ENCODE measurements at places on chromosomes 7 and 10.

- no peak for DNase-seq
Measured at GRCh38 chr10:104509981-104510380, 131.1 kb upstream of the SORCS3 start.

DNA sequence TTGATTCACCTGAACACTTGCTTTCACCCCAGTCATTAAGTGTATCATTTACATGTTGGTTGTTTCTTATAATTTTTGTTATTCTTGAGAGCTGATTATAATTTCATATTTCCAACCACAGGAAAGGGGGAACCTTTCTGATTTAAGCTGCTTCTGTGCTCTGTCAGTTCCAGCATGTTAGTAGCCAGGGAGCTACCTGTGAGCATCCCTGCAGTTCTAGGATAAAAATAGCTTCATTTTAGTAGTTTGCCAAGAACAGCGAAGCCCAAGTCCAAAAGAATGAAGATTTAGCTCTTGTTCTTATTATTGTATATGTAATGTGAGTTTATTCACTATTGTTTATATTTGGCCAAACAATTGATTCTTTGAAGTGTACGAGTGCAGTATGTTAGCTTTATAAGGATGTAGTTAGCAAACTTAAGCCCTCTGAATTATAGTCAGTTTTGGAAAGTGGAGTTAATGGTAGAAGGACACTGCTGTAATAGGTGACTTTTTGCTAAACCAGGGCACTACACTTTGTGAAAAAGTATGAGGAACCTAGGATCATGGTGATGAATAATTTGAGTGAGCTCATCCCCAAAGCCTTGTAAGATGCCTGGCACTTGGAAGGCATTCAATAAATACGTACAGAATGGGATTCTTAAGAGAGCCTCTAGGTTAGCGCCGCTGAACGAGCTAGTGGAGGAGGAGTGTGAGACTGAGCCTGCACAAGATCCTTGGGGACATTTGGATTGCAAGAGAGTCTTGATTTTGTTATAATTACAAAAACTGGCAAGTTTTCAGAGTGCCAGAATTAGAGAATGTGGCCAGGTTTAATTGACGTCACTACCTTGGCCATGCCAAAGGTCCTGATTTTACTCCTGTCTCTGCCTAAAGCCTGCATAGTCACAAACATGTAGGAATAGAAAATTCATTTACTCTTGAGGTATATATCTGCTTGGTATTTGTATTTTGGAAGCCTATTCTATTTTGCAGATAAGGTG lies 29.8 kb downstream of the DNAH11 start:
- DNase-seq = no peak

- DNase-seq = no peak
Measured at GRCh38 chr10:15541376-15541775, 170.3 kb upstream of the FAM171A1 start.

DNA sequence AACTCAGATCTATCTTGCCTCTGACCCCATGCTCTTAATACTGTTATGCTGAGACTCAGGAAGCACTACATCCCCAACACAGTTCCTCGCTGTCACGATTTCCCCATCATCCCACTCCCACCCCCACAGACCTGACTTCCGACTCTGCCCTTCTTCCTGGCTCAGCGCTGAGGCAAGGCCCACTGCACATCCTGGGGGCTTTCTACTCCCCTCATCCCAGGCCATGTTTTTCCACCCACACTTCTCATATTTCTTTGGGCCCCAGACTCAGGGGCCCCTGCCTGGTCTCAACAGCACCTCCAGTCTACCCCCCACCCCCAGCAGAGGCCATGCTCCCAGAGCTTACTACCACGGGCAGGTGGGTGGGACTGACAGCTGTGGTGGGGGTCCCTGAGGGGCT lies 7.7 kb upstream of the NDST2 start:
- DNase-seq = no peak

- DNase-seq = no peak
Measured at GRCh38 chr10:21750424-21750823, 216.4 kb downstream of the MLLT10 start.

- DNase-seq = no peak
Measured at GRCh38 chr10:104317726-104318299, 20.5 kb downstream of the ITPRIP start.

DNA sequence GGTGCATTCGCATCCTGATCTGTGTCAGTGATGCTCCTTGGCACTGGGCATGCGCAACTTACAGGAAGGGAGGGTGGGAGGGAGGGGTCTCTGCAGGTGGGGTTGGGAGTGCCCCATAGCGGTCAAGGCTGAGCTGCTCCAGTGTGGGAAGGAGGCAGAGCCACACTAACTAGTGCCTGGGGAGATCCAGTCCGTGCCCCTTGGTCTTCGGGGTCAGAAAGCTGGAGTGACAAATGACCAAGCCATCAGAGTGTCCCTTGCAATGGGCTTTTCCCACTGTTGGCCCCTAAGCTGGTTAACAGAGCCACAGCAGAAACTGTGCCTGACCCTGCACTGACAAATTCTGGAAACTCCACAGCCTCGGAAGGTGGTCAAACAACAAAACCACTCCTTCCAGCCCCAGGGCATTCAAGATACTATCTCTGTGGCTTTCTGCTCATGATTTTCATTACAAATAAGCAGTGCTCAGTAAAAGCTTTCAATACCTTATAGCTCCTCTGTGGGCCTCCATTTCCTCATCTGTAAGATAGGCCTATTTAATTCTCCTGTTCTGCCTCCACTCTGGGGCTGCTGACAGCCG lies 138.1 kb upstream of the UNC5B start:
- no peak for DNase-seq

GRCh38 chr7:155283565-155284194 lies 14.0 kb upstream of the INSIG1 start:
- no peak for DNase-seq

DNA sequence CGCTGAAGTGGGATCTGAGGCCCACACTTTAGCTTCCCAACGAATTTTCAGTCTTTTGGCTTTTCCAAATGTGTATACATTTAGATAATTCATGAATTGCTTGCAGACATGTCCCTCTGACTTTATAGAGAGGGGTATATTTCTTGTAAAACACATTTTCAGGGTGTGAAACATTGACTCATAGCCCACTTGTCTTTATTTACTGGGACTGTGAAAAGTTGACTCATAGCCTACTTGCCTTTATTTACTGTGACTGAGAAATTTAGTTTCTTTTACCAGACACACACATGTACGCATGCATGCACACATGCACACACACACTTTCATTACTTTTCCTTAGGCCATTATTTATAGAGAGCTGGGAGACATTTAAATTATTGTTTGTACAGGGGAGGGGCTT lies 79.1 kb downstream of the VTI1A start:
- no peak for DNase-seq

GRCh38 chr7:82289152-82289535 lies 154.4 kb downstream of the CACNA2D1 start:
- DNase-seq = no peak

- DNase-seq = no peak
Measured at GRCh38 chr7:25448301-25448700, 220.0 kb upstream of the NPVF start.

GRCh38 chr10:124721330-124722045 lies 22.7 kb downstream of the FAM53B start:
- no peak for DNase-seq
